ENCODE measurements at places on chromosomes 5 and 9.

DNA sequence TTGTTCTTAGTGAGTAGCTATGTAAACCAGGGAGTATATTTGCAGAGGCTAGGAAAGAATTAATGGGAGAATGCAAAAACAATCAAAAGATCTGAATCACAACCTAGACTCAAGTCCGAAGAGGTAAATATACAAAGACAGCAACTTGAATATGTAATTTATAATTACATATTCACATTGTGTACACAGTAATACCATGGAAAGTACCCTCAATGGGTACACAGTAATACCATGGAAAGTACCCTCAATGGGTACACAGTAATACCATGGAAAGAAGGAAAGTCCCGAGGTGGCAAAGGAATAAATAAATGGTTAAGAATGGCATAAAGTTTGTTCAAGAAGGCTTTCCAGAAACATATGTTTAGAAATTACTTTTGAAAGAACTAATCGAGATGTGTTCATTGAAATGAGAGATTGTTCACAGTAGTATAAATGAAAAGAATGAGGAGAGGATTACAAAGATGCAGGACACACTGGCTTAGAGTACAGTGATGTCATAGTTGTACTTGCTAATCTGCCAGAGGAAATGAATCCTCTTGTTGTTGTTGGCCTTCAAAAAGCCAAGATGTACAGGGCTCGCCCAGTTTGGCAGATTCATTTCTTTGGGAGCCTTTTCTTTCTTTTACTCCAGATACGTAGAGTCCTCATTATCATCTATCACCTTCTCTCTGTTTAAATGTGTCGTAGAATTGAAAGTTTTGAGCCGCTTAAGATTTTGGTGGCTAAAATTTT lies 116.0 kb downstream of the UNC13B start:
- no peak for DNase-seq

DNA sequence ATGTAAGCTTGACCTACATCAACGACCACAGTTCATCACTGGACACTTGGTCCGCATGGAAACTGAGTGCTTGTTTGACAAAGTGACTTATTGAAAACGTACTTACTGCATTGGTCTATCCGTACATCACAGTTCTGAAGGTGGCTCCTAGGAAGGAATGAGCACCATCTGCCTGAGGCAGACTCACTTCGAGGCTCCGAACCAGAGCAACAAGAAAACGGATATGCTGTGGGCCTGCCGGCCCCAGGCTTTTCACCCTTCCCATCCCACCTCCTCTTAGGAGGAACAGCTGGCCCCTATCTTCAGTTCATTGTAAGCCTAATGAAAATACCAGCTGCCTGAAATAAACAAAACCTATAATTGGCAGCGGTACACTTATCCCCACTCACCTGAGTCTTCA lies 67.2 kb upstream of the TSLP start:
- no peak for DNase-seq

- no peak for DNase-seq
Observed at GRCh38 chr5:177295924-177296323, 7.6 kb downstream of the RAB24 start.

DNA sequence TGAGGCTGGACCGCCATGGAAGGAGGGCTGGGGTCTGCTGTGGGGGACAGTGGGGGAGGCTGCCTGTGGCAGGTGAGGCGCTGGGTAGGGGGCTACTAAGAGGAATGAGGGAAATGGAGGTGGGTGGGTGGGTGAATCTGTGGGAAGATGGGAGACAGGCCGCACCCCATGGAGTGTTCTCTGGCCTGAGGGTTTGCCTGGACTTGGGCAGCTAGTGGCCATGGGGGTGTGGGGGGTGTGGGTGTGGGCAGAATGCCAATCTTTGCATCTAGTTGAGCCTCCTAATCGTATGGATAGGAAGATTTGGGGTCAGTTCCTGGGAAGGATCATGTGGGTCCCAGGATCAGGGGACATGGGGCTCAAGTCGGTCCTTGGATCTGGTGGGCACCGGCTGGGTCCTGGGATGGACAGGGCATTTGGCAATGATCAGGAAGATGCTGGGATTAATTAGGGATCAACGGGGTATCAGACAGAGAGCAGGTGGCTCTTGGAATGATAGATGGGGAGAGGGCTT lies 518 bp downstream of the ZDHHC12 start:
- DNase-seq: no peak

DNA sequence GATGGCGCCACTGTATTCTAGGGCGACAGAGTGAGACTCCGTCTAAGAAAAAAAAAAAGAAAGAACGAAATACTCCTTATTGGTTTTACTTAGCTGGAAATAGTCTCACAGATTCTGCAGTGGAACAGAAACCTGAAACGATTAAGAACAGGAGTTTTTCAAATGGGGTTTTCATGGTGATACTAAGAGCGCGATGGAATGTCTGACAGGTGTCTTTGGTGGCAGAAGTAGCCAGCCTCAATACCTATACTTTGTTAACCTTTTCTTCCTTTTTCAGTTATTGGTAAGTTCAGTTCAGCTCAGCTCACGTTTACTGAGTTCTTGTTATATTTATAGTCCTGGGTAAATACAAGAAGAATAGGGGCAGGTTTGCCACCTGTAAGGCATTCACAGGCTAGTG lies 123.9 kb downstream of the FOCAD start:
- DNase-seq: no peak

DNA sequence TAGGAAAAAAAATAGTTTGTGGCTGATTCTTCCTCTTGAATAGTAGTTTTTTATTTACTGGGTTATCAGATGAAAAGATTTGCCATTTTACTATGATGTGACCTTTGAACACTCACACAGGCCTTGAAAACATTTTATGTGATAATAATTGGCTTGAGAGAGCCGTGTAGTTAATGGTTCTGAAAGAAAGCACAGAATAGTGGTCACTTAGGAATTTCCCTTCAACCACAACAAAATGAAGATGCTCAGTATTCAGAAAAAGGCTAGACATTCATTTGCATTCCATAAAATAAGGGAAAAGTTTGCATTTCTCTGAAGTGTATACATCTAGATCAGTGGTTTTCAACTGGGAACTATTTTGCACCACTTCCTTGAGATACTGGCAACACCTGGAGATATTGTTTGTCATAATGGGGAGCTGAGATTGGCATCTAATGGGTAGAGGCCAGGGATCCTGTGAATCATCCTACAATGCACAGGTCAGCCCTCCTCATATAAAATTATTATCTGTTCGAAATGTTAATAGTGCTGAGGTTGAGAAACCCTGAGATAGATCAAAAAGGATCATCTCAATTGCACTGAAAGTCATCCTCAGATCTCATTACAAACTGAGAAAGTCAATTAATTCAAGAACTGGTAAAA lies 446.4 kb upstream of the CCNG1 start:
- DNase-seq: no peak

DNA sequence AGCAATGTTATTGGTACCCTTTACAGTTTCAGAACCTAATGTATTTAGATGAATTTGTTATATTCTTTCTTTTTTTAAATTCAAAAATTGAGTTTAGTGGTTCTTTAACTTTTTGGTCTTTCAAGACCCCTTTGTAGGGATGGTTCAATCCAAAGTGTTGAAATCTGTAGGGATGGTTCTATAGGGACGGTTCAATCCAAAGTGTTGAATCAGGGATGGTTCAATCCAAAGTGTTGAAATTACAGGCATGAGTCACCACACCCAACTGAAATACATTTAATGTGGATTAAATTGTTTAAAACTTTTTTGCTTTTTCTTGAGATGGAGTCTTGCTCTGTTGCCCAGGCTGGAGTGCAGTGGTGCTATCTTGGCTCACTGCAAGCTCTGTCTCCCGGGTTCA lies 30.6 kb downstream of the SNX2 start:
- no peak for DNase-seq

- DNase-seq: no peak
Observed at GRCh38 chr9:70668751-70669150, 254.3 kb upstream of the KLF9 start.

DNA sequence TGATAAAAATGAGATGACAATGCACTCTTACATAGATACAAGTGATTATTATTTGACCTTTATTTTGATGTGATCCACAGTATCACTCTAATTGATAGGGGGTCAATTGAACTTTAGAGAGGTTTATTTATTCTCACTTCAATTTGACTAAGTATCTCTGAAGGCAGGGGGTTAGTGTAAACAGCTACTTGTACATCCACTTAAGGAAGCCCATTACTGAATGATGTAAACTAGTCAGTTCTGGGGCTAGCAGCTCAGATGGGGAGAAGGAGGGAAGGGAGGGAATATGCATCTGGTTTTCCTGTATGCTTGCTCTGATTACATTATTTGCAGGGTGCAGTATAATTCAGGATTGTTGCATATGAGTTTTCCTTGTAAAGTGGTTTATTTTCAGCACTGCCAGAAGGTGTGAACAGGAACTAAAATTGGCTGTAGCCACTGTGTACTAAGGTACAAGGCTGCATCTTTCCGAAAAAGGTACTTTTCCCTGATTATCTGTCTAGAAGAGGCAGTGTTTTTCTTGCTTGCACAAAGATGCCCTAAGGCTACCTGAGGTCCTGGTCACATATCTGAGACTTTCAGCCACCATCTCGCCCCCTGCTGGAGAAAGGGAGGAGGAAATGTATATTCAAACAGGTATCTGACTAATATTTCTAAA lies 51.2 kb downstream of the MRPS27 start:
- DNase-seq: peak; percentile 3

DNA sequence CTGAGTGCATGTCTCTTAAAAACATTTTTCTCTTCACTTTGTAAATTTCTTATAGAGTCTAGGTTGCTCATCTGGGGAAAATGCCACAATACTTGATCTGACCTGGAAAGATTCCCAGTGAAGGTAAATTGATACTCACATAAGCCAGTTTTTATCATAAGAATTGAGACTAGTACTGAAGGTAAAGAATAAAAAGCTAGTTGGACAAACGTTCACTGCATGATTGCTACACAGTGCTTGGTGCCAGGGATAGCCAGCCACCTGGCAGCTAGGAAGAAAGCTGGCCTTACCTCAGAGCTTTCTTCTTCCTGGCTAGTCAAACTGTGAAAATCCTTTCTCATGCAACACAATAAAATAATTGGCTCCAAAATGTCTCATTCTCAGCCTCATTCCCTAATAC lies 77.1 kb downstream of the MUSK start:
- DNase-seq: no peak

DNA sequence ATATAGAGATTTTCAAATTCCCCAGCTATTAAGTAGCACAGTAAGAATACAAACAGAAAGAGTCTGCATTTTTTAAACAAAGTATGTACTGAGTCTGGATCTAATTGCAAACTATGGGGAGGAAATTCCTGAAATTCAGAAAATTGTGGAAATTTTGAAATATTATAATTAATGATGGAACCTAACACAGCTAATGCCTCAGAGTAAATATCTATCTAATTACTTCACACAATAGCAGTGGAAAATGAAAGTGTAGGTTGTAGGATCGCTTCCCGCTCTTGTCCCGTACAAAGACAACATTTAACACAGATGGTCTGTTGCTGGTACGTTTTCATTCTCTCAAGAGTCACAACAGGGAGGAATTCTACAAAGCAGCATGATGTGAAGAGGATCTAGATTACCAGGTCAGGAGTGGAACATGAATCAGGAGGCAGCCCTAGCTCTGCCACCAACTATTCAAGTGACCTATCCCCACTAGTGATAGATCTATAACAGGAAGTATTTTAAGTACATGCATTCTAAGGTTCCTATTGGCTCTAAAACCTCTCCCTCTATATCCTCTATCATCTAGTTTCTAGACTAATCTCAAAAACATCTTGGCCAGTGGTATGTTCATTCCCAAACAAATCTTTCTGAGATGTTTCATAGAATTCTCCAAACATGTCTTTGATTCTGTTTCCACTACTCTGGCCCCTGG lies 58.9 kb upstream of the GRAMD2B start:
- no peak for DNase-seq

- DNase-seq: no peak
Observed at GRCh38 chr5:86970361-86970760, 297.3 kb upstream of the RASA1 start.

Data from stimulated activated CD4-positive, alpha-beta T cell treated with anti-CD3 and anti-CD28 coated beads, Interleukin-12 subunit alpha, Interleukin-12 subunit beta, amount 100 ng/mL, for 48 hours (primary cell).